ENCODE measurements at places on chromosomes 2 and 18. TPM values are rescaled to one million over a fixed set of nuclear protein-coding genes. Genes with fewer than 3 reads are reported as not detected.

Gene CACNB4
- polyA plus RNA-seq, result not detected

Gene GPAT2
- 4.2 TPM for polyA plus RNA-seq

Gene CROCC2
- not detected for polyA plus RNA-seq

Gene OXER1
- 0.20 TPM for polyA plus RNA-seq

Gene COLEC11
- polyA plus RNA-seq, result not detected

Gene LRRC30
- not detected for polyA plus RNA-seq

Gene CTNNA2
- polyA plus RNA-seq, result not detected

Gene ASPRV1
- polyA plus RNA-seq, result 1.1 TPM

Measured in naive thymus-derived CD8-positive, alpha-beta T cell (primary cell).